ENCODE measurements at places on chromosomes 2 and 18.

DNA sequence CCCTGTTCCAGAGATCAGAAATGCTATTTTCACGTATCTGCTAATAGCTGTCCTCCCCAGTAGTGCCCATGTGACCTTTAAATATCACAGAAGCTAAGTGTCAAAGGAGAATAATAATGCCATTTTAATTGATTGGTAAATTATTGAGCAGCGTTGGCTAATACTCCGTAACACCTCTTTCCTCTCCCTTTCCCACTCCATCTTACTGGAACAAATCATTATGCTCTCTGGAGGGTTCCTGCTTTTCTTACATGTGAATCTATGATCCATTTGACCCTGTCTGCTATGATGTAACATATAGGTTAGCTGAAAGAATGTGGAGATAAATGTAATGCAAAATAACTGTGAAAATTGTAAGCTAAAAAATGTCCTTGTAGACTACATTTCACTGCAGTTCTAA, 383.6 kb upstream of the GYPC start:
- no peak for DNase-seq

DNA sequence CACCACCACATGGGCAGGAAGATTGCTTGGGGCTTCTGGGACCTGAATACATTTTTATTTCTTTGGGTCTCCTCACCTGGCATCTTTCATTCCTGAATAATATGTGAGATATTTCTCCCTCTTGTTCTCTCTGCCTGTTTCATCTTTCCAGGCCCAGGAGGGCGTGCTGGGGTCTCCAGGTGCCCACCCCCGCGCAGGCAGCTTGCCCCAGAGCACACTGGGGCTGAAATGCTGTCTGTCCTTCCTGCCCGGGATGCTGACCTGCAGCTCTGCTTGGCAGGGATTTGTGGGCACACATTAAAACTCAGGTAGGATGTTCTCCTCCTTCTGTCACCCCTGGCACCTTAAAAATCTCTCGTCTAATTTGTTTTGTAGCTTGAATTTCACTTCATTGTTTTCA, 39.7 kb upstream of the TEX51 start:
- DNase-seq: no peak

DNA sequence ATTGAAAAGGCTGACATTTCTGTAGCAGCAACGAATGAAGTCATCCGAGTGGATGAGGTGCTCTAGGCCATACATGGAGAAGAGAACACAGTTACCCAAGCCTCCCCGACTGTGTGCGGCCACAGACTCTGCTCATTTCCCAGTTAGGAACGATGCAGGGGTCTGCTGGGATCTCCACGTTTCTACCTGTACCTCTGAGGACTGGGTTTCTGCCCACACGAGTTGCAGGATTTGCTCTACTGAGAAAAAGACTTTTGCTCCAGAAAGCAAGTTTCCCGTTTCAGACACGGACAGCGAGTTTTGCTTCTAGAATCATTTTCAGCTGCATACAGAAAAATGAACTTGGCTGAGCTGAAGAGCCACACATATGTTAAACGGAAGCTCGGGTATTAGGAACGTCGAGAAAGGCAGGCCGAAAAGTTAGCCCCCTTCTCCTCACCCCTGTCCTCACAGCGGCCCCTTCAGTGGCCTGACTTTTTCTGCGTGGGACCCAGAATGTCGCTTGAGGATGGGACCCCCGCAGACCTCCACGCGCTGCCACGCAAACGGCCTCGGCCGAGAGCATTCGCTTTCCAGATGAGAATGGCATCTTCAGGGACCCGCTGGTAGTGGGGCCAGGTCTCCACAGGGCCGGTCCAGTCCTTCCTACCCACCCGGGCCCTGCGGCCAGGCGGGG, 582 bp upstream of the RAB31 start:
- DNase-seq: no peak

DNA sequence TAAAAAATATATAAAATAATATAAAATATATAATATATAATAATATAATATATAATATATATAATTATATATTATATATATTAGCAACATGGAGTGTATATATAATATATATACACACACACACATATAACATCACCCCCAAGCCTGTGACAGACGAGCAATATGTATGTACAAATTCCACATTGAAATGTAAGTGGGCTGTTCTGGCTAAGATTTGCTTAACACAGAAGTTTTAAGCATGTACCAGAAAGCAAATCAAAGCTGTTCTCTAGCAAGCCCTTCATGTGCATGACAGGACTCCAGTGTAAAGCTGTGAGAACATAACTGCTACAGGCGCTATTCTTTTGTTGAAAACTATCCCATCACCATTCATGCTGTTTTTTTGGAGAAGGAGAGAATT, 261.7 kb upstream of the TNP1 start:
- no peak for DNase-seq

DNA sequence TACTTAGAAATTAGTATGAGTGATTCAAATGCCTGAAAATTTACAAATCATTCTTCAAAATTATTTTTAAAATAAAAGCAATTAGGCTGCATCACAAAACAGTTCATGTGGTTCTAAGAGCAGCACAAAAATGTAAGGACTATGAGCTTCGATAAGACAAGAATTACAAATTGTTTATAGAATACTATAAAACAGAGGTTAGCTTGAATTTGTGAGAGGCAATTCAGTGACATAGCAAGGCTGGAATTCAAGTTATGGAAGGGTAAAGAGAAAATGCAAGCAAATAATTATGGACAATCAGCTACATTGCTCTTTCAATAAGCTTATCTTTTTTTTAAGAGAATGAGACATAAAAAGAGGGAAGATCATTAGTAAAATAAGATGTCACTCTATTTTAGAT, 7.1 kb upstream of the XIRP2 start:
- no peak for DNase-seq

DNA sequence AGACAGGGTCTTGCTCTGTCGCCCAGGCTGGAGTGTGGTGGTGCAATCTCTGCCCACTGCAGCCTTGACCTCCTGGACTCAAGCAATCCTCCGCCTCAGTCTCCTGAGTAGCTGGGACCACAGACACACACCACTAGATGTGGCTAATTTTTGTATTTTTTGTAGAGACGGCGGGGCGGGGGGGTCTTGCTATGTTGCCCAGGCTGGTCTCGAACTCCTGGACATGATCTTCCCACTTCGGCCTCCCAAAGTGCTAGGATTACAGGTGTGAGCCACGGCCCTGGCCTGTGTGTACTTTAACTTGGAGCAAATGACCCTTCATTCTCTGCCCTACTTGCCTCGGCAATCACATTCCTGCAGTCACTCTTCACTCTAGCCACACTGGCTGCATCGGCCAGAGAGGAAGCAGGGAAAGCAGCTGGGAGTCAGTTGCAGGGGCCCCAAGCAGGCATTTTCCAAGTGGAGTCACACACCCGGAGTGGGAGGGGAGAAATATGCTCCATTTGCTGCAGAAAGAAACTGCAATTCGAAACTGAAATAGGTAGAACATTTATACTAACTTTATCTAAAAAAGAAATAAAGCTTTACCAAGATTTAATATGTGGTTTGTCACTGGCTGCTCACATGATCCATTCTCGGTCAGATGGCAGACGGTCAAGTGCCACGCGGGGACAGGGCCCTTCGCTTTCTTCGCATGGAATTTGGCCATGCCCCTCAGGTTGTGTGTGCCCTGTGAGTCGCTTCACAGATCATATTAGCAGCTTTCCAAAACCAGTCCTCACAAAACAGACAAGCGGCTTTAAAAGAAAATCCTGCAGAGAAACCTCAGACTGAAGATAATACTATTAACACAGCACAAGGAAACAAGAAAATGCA, 37.1 kb downstream of the FAM161A start:
- DNase-seq: no peak

GRCh38 chr2:235864302-235864701, 303.9 kb downstream of the GBX2 start:
- DNase-seq: no peak

GRCh38 chr2:32357318-32358110, 691 bp downstream of the BIRC6 start:
- peak; percentile 12 for DNase-seq

DNA sequence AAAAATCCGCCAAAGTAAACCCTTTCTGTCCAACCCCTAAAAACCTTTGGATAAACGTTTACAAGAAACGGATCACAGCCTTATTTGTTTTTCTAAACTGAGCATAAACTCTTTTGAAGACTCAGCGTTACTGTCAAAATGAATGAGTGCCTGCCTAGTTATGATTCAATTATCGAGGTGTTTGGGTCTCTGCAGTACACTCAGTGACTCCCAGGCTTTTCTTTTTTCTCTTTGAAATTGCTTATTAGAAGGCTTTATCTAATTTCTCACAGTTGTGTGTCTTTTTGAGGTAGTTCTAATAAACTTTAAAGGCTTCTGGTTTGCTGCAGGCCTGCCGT, 663 bp downstream of the RHBDD1 start:
- no peak for DNase-seq

DNA sequence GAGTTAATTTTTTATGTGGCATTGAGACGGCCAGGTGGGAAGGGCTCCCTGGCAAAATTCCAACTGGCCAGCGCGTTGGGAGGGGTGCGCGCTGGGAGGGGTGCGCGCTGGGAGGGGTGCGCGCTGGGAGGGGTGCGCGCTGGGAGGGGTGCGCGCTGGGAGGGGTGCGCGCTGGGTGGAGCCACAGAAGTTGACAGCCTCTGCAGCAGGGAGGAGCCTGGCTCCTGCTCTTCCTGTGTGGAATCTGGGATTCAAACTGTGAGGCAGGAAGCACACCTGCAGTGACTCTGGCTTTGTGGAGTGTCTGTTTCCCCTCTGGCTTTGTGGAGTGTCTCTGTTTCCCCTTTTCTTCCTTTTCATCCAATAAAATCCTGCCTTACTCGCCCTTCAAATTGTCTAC, 147.9 kb upstream of the CBLN2 start:
- DNase-seq: no peak

DNA sequence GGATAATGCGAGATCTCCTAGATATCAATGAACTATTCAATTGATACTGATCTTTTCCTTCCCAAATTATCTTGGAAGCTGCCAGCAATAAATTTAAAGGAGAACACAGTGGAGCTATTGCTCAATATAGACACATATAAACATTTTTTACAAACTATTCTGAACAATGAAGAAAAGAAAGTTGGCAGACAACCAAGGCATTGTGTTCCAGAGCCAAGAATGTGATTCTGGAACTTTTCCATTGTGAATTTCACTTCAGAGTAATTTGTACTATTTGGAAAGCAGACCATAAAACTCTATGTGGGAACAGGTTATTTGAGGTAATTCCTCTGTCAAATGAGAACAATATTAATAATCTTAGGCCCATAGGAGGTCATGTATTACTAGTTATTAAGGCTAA, 588.2 kb downstream of the IRS1 start:
- no peak for DNase-seq
